ENCODE measurements at places on chromosomes 2 and 18.

DNA sequence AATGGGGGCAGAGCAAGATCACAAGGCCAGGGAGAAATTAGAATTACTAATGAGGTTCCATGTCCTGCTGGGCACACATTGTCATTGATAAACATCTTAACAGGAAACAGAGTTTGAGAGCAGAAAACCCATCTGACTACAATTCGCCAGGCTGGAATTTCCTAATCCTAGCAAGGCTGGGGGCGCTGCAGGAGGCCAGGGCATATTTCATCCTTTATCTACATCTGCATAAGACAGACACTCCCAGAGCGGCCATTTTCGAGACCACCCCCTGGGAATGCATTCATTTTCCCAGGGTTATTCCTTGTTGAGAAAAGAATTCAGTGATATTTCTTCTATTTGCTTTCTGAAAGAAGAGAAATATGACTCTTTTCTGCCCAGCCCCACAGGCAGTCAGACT lies 152.7 kb downstream of the SUCLG1 start:
- no peak for DNase-seq

- DNase-seq, result no peak
Observed at GRCh38 chr18:5175378-5175777, 21.7 kb downstream of the AKAIN1 start.

DNA sequence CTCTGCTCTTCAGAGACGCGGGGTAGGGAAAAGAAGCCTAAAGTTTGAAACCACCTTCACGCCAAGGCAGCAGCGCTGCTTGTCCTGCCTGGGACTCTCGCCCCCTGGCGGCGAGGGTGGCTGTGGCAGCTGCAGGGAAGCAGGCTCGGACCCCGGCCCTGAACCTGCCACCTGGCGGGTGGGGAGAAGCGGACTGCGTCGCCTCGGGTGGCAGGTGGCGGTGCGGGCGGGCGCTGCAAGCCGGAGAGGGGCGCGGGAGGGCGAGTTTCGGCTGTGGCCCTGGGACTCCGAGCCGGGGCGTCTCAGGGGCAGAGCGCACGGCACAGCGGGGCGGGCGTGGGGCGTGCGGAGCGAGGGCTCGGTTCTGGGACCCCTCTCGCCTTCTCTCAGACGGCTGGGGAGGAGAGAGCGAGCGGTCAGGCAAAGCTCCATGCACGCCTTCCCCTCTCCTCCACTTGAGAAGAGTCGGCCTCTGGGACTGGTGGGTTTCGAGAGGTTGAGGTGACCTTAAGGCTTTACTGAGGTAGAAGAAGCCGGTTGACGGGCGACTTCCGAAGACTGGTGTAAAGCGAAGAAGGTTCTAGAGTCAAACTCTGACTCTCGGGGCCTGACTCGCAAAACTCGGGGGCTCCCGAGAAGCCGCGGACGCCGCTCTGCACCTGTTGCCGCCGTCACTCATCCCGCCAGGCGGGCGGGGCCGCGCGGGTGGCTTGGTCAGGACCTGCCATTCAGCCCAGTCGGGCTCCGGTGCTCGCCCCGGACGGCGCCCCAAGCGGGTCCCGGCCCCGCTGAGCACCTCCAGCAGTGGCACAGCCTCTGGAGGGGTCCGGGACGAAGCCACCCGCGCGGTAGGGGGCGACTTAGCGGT lies 1.1 kb upstream of the BOLL start:
- DNase-seq, result peak; percentile 40

- DNase-seq, result no peak
Observed at GRCh38 chr2:62248226-62248625, 52.3 kb downstream of the B3GNT2 start.

- DNase-seq, result peak; percentile 20
Observed at GRCh38 chr2:132439703-132440398, 23.2 kb downstream of the GPR39 start.

DNA sequence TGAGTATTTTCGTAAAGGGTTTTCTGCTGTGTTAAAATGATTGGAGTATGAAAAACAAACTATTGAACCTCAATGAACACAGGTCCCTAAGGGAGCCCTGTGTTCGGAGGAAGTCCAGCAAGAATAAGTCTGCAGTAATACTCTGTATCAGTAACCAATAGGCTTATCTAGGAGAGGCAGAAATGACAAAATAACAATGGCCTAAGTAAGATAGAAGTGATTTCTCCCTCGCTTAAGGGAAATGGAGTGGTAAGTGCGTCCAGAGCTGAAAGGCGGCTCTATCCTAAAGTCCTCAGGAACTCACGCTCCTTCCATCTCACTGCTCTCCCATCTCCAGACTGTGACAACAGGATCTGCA lies 29.3 kb upstream of the MFSD6 start:
- DNase-seq, result no peak

GRCh38 chr2:53234548-53234903 lies 533.1 kb upstream of the CHAC2 start:
- DNase-seq, result no peak

DNA sequence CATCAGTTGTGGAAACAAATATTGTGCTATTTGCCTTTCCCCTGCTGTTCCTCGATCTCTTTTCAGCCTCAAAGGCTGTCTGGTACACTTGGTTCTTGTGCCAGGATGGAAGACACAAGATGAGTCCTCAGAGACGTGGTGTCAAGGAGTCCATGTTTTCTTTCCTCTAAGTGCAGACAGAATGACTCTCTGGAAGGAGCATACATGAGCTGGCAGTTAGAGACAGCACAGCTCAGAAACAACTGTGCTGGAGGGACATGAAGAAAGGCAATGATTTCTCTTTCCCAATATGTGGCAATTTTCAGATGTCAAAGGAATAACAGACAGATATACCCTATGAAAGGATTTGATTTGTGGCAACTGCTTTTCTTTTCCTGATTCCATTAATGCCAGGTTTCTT lies 162.2 kb downstream of the AFF3 start:
- no peak for DNase-seq

DNA sequence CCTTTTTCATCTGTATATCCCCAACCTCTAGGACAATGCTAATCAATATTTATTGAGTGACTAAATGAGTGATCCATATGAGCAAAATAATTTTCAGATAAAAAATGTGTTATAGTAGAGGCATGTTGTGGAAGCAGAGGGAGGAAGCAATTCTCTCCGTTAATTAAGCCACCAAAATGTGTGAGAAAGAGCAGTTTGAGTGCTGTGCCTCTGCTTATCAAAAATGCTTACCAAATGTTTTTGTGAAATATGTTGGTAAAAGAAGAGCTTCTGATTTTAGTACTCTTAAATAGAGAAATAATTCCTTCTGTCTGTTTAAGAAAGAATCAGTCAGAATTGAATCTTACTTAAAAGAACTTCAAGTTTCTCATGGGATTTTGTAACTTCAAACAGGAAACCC lies 90.3 kb downstream of the DTNA start:
- DNase-seq, result no peak

- DNase-seq, result no peak
Observed at GRCh38 chr18:32831781-32832180, 59.0 kb upstream of the KLHL14 start.

GRCh38 chr18:9661564-9661963 lies 46.5 kb upstream of the RAB31 start:
- no peak for DNase-seq

- DNase-seq, result peak; percentile 54
Observed at GRCh38 chr2:142140434-142140845, 9.6 kb upstream of the LRP1B start.

DNA sequence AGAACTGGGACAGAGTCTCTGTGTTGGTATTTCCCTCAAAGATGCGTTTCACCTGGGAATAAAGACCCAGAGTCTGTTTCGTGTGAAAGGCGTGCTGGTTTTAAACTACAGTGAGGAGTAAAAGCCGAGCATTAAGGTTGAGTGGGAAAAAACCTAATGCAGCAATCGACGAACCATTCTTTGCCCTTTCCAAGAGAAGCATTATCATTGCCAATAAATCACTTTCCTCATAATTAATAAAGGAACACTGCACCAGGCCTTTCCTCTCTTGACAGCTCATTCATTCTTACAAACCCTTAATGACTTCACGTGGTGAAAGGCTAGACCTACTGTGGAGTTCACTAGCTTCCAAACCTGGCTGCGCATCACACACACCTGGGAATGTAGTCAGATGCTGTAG lies 896 bp upstream of the SLC8A1 start:
- DNase-seq, result no peak

GRCh38 chr18:39840856-39841481 lies 2114.1 kb upstream of the PIK3C3 start:
- DNase-seq, result no peak

GRCh38 chr2:205692104-205692503 lies 9.8 kb downstream of the NRP2 start:
- DNase-seq, result no peak

GRCh38 chr2:66899648-66900047 lies 464.7 kb downstream of the MEIS1 start:
- DNase-seq, result no peak

GRCh38 chr2:69292256-69292655 lies 94.8 kb downstream of the GFPT1 start:
- DNase-seq, result no peak

GRCh38 chr2:46257476-46257875 lies 39.7 kb upstream of the EPAS1 start:
- peak; percentile 76 for DNase-seq

- DNase-seq, result peak; percentile 83
Observed at GRCh38 chr2:62266433-62267038, 70.6 kb downstream of the B3GNT2 start.

DNA sequence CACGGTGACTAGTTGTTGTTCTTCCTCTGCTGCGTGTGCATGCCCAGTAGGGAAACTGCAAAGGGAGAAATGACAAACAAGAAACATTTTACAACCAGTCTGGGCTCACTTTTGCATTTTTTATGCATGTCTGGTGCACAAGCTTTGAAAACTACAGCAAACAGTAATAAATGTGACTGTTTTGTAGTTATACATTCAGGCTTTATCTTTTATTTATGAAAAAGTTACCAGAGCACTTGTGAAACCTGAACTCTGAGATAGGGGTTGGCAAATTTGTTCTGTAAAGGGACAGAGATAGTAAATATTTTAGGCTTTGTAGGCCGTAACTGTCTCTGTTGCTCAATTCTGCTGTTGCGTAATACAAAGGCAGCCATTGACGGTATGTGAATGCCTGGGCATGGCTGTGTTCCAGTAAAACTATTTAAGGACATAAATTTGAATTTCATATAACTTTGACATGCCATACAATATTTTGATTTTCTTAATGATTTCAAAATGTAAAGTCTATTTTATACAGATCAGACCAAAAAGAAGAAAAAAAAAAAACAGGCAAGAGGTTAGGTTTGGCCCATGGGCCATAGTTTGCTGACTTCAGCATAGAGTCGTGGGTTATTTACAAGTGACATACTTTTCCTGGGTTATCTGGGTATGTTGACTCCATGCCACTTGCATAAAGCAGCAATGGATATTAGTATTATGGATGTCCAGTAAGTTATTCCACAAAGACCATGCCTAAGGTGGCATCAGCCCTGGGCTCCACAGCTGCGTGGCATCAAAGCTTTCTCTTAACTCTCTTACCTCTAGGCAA lies 53.6 kb upstream of the EML6 start:
- no peak for DNase-seq

- DNase-seq, result no peak
Observed at GRCh38 chr18:37962316-37962966, 396.8 kb upstream of the CELF4 start.

- no peak for DNase-seq
Observed at GRCh38 chr18:63040788-63041410, 278.7 kb downstream of the BCL2 start.

DNA sequence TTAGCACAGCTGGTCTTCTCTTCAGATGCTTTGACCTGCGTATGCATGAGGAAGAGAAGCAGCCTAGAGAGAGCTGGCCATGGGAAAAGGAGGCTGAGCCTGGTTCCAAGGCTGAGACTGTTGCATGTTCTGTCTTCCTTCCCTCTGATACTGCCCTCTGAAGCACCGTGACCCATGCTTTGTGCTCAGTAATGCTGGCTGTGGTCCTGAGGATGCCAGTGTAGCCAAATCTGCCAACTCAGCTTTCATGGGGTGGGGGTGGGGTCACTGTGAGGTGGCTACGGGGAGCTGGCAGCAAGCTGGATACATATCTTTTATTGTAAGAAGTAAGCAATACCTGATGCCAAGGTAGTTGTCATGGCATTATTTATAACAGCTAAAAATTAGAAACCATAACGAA lies 41.5 kb downstream of the EPAS1 start:
- no peak for DNase-seq
